ENCODE measurements at places on chromosomes 3 and 15.

DNA sequence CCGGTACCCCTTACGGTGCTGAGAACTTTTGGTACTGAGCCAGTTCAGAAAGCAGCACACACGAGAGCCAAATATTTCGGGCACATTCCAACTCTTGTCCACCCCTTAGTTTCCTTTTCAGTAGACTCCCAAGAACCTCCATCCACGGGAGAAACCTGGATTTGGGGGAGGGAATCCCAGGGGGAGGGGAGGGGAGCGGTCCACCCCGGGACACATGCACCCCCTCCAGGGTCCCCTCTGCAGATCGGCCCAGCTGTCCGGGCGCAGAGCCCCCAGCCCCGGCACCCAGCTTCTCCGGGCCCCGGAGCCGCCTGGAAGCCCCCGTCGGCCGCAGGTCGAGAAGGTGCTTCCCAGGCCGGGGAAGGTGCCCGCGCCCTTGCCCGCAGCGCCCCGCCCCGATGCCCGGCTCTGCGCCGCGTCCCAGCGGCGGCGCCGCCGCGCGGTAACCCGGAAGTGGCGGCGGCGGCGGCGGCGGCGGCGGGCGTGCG lies 455 bp upstream of the ABHD17C start:
- DNase-seq = no peak

DNA sequence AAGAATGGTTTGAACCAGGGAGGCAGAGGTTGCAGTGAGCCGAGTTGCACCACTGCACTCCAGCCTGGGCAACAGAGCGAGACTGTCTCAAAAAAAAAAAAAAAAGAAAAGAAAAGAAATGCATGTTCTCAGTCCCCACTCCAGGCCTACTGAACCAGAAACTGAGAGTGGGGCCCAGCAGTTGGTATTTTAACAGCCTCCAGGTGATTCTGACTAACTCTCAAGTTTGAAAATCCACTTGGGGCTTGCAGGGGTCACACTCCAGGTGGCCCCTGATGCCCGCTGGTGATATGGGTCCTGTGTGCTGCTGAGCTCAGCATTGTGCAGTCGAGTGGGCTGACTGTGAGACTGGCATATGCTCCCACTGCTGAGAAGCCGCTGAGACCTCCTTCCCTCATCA lies 133.7 kb upstream of the C2CD4B start:
- no peak for DNase-seq

GRCh38 chr3:102159810-102160451 lies 274.9 kb upstream of the ZPLD1 start:
- DNase-seq = no peak

DNA sequence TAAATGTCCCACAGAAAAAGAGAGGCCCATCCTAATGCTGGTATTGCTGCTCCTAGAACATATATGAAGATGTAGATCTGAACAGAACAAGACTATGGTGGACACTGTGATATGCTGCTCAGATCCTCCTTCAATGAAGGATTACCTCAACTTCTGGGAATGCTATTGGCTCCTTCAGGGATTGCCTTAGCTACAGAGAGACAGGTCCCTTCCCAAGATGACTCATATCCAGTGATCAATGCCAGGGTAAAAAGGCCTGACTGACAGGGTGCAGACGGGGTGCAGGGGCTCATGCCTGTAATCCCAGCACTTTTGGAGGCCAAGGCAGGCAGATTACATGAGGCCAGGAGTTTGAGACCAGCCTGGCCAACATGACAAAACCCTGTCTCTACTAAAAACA lies 20.5 kb upstream of the STAG1 start:
- no peak for DNase-seq

GRCh38 chr3:151439652-151440125 lies 21.2 kb downstream of the IGSF10 start:
- DNase-seq = peak; percentile 13

DNA sequence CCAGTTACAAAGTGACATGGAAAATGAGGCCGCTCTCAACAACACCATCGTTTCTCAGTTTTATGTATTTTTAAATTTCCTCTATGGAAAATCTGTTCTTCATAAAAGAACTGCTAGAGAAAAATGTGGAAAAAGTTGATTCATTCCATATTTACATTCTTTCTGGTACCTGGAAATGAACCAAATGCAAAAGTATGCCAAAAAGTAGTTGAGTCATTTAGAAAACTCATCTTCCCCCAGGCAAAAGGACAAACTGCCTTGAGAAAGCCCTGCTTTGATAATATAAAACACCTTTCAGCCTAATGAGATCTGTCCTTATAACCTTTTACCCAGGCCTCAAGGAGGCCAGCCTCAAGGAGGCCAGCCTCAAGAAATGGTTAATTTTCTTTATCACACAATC lies 283.0 kb upstream of the VEPH1 start:
- DNase-seq = peak; percentile 94

DNA sequence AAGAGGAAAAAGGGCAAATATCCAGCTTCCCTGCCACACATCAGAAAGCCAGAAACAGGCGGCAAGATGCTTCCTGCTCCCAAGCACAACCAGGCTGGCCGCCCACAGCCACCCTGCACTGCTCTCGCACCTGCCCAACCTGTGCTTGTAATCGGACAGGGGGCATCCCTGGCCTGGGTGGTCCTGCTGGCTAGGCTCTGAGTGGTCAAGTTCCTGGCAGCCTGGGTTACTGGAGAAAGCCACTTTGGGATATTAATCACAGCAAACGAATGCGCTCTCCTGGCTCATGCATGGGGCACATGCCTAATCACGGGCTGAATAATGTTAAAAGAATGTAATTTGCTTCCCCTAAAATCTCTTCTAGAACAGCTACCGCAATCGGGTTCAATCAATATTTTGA lies 442.4 kb downstream of the MCTP2 start:
- DNase-seq = no peak

- DNase-seq = no peak
Observed at GRCh38 chr15:29377161-29377560, 107.5 kb upstream of the NSMCE3 start.

GRCh38 chr3:124934577-124934976 lies at the start of gene MUC13:
Gene MUC13, minus strand, starts transcription at chr3:124934751. Its CDS starts 39 bp downstream, at chr3:124934712.
- DNase-seq = no peak

- DNase-seq = no peak
Observed at GRCh38 chr3:171944118-171945016, 95.0 kb upstream of the FNDC3B start.

- DNase-seq = no peak
Observed at GRCh38 chr3:111856501-111856900, 2.6 kb upstream of the PHLDB2 start.

- no peak for DNase-seq
Observed at GRCh38 chr3:142051351-142051750, 98.0 kb downstream of the TFDP2 start.

- no peak for DNase-seq
Observed at GRCh38 chr15:26453914-26454313, 319.0 kb downstream of the GABRB3 start.

DNA sequence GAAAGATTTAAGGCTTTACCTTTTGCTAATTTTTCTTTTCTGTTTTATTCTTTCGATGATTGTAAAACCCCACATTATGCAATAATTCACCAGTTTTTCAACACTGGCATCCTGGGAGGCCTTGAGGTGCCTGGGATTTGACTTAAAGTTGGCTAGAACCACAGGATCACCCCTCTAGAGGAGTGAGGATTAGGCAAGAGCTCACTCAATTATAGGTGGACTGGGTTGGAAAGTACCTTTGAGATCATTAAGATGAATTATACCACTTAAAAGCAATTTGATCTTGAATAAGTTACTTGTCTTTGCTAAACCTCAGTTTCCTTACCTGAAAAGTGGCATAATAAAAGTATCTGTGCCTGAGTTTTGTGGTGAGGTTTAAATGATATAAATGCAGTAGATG lies 212.8 kb upstream of the TPRG1 start:
- DNase-seq = no peak

DNA sequence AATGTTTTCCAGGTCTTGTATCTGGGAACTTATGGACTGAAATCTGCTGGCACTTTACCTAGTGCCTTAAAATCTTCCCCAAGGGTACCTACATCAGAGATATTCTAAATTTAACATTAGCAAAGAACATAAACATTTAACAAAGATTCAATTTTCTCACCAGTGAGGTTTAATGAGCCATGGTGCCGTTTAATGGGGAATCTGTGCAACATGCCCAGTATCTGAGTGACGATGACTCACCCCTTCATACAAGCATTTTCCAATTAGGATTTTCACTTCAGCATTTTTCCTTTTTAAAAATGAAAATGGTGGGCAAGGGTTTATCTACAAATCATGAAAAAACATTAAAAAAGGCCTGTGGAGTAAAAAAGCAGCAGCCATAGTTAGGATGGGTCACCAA lies 189.4 kb downstream of the SLC9A9 start:
- DNase-seq = no peak

DNA sequence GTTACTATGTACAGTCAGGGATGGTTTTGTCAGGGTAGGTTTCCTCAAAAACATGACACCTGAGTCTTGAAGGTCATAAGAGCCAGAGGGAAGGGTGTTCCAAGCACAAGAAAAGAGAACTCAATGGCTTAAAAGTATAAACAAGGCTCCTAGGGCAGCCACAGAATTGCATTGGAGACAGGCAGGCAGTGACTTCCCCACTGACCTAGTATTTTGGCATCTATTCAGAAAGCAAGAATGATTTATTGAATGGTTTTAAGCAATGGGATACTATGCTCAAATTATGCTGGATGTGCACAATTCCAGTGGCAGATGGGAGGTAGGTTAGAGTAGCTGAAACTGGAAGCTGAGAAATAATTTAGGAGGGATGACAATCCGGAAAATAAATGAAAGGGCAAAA lies 54.0 kb downstream of the TSC22D2 start:
- no peak for DNase-seq

DNA sequence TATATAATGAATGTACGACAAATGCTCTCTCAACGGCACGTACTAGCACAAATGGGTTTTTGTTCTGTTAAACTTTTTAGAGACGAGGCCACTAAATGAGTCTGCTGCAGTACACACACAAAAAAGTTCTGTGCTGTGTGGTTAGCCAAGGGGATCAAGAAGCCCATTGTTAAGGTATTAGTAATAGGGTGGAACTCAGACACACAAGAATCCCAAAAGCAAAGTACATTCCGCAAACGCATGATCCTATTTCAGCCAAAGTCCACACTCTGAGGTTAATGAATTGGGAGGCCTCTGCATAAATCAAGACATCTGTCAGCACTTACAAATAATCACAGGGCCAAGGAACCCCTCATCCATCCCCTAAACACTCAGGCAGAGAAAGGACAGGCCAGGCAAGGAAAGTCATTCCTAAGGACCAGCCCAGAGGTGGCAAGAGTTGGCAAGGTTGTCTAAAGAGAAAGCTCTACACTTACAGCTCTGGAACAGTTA lies 12.1 kb downstream of the OSBPL10 start:
- no peak for DNase-seq

DNA sequence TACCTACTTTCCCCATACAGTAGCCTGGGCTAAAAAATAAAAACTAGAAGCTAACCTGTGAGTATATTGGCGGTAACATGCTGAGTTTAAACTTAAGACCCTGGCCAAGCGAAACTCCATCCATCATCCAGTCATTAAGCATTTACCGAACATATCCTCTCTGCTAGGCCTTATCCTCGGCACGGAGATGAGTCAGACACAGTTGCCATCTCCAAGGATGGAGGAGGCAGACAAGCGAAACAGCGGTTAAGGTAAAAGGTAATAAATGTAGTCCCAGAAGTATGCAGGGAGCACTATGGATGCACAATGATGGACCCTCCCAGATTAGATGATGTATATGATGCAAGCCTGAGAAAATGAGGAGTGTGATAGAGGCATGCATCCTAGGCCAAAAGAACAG lies 143.6 kb downstream of the RYR3 start:
- no peak for DNase-seq

GRCh38 chr3:27503526-27503925 lies 19.3 kb upstream of the SLC4A7 start:
- peak; percentile 79 for DNase-seq

GRCh38 chr3:160143482-160143881 lies 81.7 kb upstream of the C3orf80 start:
- no peak for DNase-seq

DNA sequence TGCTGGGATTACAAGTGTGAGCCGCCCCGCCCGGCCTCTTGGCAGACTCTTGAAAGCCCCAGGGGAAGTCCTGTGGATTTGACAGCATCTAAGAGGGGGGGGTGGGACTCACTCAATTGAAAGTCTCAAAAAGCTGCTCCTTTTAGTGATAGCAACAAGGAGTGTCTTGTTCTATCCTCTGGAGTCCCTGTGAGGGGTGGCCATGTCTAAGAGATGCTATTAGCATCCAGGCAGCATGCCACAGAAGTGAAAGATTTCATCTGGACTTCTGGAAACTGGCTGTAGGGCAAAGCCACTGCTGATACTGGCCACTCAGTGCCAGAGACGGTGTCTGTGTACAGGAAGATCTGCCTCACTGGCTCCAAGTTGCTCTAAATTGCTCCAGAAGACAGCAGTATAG lies 74.0 kb downstream of the DHX36 start:
- DNase-seq = no peak

DNA sequence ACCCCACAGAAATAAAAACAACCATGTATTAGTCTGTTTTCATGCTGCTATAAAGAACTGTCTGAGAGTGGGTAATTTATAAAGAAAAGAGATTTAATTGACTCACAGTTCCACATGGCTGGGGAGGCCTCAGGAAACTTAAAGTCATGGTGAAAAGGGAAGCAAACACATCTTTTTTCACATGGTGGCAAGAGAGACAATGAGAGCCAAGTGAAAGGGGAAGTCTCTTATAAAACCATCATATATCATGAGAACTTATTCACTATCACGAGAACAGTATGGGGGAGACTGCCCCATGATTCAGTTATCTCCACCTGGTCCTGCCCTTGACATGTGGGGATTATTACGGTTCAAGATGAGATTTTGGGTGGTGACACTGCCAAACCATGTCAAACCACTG lies 141.5 kb downstream of the ZMAT3 start:
- no peak for DNase-seq

DNA sequence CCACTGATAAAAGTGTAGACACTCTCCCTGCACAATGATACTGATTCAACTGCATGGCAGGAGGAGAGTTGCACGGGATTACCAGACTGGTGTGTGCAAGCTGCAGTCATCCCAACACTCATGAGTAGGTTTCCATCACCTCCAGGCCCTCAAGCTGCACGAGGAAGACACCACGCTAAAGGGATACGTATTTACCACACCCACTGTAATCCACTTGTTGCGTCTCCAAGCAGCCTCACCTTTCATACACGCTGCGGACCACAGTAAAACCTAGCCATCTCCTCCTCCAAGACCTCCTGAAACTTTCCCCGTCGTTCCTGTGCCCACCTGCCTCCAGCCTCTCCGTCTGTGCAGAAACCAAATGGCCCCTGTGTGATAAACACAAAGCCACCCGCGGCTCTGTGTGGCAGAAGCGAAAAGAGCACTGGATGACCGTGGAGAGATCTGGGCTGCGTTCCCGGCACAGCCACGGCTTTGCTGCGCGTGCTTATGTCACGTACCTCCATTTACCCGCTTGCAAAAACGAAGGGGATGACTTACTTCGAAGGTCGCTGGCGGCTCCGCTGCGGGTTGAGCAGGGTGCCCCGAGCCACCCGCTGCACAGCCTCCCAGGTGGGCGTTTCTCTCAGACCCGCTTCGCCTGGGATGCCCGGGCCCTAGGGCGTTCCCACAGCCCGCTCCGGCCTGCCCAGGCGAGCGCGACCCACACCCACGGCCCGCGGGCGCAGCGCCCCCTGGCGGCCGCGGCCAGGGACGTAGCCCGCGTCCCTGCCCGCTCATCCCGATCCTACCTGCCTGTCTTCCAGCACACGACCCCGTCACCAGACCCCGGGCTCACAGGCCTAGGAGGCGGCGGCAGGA lies 643 bp downstream of the ABCC5 start:
- DNase-seq = no peak

All from BJ (cell line).